ENCODE measurements at places on chromosomes 2 and 18. TPM values are rescaled to one million over a fixed set of nuclear protein-coding genes. Genes with fewer than 3 reads are reported as not detected.

The CKAP2L gene
- 9.5 TPM for total RNA-seq

The DPYSL5 gene
- total RNA-seq: not detected

The C1GALT1C1L gene
- total RNA-seq: 0.91 TPM

DNA sequence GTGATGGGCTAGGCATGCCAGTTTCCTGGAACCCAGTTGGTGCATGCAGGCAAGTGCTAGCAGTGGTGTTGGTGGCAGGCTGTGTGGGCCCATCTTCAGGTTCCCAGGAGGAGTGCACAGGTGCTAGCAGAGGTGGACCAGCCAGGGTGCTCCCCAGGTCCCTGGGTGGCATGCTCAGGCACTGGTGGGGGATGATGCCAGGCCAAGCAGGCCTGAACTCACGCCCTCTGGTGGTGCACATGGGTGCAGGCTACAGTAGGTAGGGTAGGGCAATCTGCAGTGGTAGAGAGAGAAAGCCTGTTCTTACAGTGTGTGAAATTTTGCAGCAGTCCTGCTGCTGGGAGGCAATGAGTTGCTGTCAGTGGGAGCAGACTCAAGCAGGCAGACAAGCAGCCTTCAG lies 1651.8 kb downstream of the DPP10 start:
- no peak for DNase-seq
- no peak overlapping the region for H3K4me3 ChIP-seq
- H3K36me3 ChIP-seq: no peaks in the 10 kb centered on the region
- no peaks in the 10 kb centered on the region for H3K27me3 ChIP-seq
- H3K27ac ChIP-seq: no peak overlapping the region

GRCh38 chr18:48459465-48459864 lies 50.3 kb upstream of the ZBTB7C start:
- H3K36me3 ChIP-seq: no peaks in the 10 kb centered on the region
- H3K4me3 ChIP-seq: no peak overlapping the region
- no peak overlapping the region for H3K27ac ChIP-seq
- H3K27me3 ChIP-seq: no peaks in the 10 kb centered on the region
- DNase-seq: no peak
- peaks cover 26% of the 10 kb centered on the region for H3K4me1 ChIP-seq

DNA sequence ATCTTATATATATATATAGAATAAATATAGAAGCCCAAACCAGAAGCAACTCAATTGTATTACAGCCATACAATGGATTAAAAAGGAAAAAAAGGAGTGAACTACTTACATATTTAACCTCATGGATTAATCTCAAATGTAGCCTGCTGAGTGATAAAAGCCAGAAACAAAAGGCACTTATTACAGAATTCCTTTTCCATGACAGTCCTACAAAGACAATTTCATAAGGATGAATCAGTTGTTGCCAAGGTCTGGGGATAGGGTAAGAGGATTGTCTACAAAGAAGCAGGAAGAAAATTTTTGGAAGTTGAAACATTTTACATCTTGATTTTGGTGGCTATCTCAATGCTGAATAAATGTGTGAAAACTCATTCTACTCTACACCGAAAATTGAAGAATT lies 103.9 kb upstream of the DCC start:
- H3K27ac ChIP-seq: no peak overlapping the region
- no peaks in the 10 kb centered on the region for H3K27me3 ChIP-seq

DNA sequence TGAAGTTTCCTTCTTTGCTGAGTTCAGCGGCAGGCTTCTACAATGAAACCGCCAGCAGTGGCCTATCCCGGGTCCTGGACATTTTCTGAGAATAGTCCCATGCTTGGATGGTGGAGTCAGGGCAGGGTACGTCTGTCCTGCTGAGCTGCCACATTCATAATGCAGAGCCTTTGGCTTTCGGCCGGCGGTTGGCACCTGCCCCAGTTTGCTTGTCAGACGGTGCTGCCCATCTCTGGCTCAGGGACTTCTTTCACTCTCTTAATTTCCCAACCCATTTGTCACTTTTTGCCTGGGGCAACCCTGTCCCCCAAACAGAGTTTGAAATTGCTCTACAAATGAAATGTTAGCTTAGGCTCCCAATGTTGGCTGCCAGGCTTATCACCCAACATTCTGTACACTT lies 57.2 kb downstream of the SOX11 start:
- no peak overlapping the region for H3K4me3 ChIP-seq
- H3K4me1 ChIP-seq: no peaks in the 10 kb centered on the region
- no peak overlapping the region for H3K27ac ChIP-seq

GRCh38 chr2:227443889-227444568 lies 27.9 kb upstream of the AGFG1 start:
- no peak overlapping the region for H3K4me3 ChIP-seq
- DNase-seq: no peak
- H3K4me1 ChIP-seq: peaks cover 26% of the 10 kb centered on the region
- H3K36me3 ChIP-seq: no peaks in the 10 kb centered on the region

- H3K27me3 ChIP-seq: no peaks in the 10 kb centered on the region
- peaks cover 13% of the 10 kb centered on the region for H3K4me1 ChIP-seq
- H3K36me3 ChIP-seq: no peaks in the 10 kb centered on the region
- H3K27ac ChIP-seq: no peak overlapping the region
These were observed 48.9 kb downstream of the TSN start for GRCh38 chr2:121804340-121804739.

DNA sequence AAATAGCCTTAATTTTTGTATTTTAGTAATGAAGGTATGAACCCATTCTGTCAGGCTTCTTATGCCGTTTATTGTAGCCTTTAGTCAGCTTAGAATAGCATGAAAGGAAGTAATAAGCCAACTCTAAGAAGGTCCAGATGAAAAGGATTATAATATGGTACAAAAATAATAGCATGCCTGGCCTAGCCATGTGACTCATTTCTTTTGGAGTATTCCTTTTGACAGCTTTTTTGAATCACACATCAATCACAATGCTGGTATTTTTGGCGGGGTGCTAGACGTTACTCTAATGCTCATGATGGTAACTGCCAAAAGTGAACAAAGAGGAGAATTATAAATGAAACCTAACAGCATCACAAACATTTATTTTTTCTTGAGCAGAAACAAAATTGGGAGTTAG lies 19.9 kb downstream of the FMNL2 start:
- peak overlapping the region; percentile 56 for H3K27ac ChIP-seq
- H3K27me3 ChIP-seq: no peaks in the 10 kb centered on the region
- DNase-seq: no peak
- peaks cover 88% of the 10 kb centered on the region for H3K4me1 ChIP-seq

GRCh38 chr2:11005032-11005431 lies 93.3 kb downstream of the KCNF1 start:
- no peak overlapping the region for H3K4me3 ChIP-seq
- no peak overlapping the region for H3K27ac ChIP-seq
- H3K36me3 ChIP-seq: no peaks in the 10 kb centered on the region
- no peak for DNase-seq
- H3K27me3 ChIP-seq: peaks cover 39% of the 10 kb centered on the region

DNA sequence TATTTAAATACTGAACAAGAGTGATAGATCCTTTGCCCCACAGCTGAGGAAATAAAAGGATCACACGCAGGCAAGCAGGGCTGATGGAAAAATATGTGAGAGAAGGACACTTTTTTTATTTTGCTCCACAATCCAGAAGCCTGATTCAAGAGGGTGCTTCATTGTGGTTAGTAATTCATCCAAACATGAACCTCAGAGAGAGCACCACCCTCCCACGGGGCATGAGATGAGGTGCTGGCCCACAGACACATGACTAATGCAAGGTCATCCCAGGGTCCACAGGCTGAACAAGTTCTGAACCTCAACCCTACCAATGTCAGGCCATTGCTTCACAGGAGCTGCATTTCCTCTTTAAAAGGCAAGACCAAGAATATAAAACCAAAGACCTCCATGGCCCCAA lies 239.6 kb downstream of the MREG start:
- DNase-seq: peak; percentile 41
- H3K4me1 ChIP-seq: peaks cover 45% of the 10 kb centered on the region
- no peaks in the 10 kb centered on the region for H3K27me3 ChIP-seq
- no peak overlapping the region for H3K27ac ChIP-seq
- no peaks in the 10 kb centered on the region for H3K36me3 ChIP-seq
- H3K4me3 ChIP-seq: no peak overlapping the region

- H3K27me3 ChIP-seq: no peaks in the 10 kb centered on the region
- no peak overlapping the region for H3K4me3 ChIP-seq
- no peaks in the 10 kb centered on the region for H3K36me3 ChIP-seq
- H3K27ac ChIP-seq: no peak overlapping the region
- DNase-seq: no peak
These were observed 68.0 kb downstream of the BCL2L11 start for GRCh38 chr2:111188681-111189080.

DNA sequence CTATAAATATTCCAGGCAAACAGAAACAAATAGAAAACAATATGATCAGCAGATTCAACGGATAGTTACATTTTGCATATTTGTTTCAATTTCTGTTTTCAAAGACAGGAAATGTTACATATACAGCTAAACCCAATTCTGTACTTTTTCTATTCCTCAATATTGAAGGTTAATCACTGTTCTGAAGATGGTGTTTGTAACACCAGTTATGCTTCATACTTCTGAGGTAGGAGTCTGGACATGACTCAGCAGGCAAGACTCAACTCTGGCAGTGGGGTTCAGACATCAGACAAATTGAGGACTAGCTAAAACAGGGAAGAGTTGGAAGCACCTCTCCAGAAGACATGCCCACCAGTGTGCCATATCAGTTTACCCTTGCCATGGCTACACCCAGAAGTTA lies 16.6 kb downstream of the SERPINB13 start:
- no peak overlapping the region for H3K4me3 ChIP-seq
- no peaks in the 10 kb centered on the region for H3K36me3 ChIP-seq
- H3K27ac ChIP-seq: no peak overlapping the region

DNA sequence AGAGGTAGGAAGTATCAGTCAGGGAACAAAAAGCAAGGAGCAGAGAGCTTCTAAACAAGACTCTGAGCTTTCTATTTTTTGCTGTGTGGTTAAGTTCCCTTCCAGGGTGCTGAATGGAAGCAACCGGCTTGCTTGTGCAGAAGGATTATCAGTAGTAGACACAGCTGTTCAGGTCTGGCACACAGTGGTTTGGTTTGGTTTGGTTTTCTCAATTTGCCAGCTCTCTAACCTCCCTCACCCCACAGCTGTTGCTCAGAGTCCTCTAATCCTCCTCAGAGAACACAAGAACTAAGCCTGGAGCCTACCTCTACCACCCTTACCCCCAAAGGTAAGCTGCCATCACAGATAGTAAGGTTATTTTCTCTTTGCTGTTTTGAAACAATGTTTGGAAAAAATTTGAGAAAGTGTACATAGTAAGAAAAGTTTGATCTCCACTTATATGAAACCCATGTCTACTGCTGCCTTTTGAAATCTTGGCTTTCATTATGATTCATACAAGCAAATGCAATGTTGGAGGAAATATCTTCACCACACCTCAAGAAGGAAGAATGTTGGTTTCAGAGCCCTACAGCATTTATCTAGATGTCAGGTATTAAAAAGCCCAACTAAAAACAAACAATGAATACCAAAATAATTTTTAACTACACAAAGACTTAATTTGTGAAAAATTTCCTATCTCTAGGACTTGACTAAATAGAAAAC lies 255.3 kb downstream of the NR4A2 start:
- no peak for DNase-seq
- H3K4me1 ChIP-seq: no peaks in the 10 kb centered on the region
- H3K4me3 ChIP-seq: no peak overlapping the region

- no peaks in the 10 kb centered on the region for H3K4me1 ChIP-seq
- no peak for DNase-seq
- no peak overlapping the region for H3K27ac ChIP-seq
- H3K27me3 ChIP-seq: no peaks in the 10 kb centered on the region
These were observed 57.4 kb downstream of the PPP1R1C start for GRCh38 chr2:182043021-182043420.

DNA sequence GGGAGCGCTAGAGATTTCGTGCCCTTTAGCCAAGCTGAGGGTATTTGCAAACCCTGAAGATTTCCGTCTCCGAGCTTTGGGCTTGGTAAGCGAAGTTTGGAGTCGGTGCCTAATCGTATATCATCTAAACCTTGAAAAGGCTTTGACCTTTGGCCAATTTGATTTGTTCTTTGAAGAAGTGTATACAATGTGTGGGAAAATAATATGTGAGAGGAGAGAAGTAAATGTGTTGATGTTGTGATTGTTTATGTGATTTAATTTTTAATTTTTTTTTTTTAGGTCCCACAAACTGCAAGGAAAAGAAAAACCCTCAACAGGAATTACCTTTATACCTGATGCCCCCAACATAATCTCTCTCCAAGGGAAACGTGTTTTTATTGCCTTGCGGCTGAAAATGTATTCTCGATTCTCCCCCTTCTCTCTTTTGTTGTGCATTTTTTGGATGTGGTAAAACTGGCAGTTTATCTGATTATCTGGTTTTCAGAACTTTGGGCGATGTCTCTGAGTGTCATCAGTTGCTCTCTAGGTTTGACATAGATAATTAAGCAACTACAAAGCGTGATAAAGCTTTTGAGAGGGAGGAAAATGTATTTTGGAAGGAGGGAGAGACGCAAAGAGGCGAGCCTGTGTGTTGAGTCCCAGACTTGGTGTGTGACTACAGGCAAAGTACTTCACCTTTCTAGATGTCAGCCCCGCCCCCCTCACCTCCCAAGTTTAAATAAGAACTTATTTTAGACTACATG lies 912 bp upstream of the FBXO11 start:
- peak overlapping the region; percentile 65 for H3K4me3 ChIP-seq
- H3K27ac ChIP-seq: peak overlapping the region; percentile 81
- peaks cover 1% of the 10 kb centered on the region for H3K27me3 ChIP-seq
- H3K36me3 ChIP-seq: no peaks in the 10 kb centered on the region

GRCh38 chr2:241482126-241482955 lies 26.0 kb downstream of the STK25 start:
- no peaks in the 10 kb centered on the region for H3K27me3 ChIP-seq
- H3K36me3 ChIP-seq: peaks cover 2% of the 10 kb centered on the region
- peaks cover 29% of the 10 kb centered on the region for H3K4me1 ChIP-seq
- no peak overlapping the region for H3K27ac ChIP-seq
- H3K4me3 ChIP-seq: no peak overlapping the region
